ENCODE measurements at places on chromosomes 1 and 21. TPM values are rescaled to one million over a fixed set of nuclear protein-coding genes. Genes with fewer than 3 reads are reported as not detected.

The TSPEAR gene
- total RNA-seq: not detected

The LAD1 gene
- total RNA-seq: not detected

The GBP2 gene
- not detected for total RNA-seq

The LINGO4 gene
- not detected for total RNA-seq

The RHD gene
- total RNA-seq: 0.41 TPM

The TNNI3K gene
- 17.1 TPM for total RNA-seq

The FLAD1 gene
- total RNA-seq: 17.9 TPM

The RAP1GAP gene
- total RNA-seq: 18.8 TPM

GRCh38 chr1:162165528-162165927, 96.0 kb downstream of the NOS1AP start:
- DNase-seq: no peak

- no peak for DNase-seq
Measured at GRCh38 chr1:8862528-8862927, 16.0 kb downstream of the ENO1 start.

GRCh38 chr1:85607126-85607920, 26.8 kb downstream of the CCN1 start:
- no peak for DNase-seq

DNA sequence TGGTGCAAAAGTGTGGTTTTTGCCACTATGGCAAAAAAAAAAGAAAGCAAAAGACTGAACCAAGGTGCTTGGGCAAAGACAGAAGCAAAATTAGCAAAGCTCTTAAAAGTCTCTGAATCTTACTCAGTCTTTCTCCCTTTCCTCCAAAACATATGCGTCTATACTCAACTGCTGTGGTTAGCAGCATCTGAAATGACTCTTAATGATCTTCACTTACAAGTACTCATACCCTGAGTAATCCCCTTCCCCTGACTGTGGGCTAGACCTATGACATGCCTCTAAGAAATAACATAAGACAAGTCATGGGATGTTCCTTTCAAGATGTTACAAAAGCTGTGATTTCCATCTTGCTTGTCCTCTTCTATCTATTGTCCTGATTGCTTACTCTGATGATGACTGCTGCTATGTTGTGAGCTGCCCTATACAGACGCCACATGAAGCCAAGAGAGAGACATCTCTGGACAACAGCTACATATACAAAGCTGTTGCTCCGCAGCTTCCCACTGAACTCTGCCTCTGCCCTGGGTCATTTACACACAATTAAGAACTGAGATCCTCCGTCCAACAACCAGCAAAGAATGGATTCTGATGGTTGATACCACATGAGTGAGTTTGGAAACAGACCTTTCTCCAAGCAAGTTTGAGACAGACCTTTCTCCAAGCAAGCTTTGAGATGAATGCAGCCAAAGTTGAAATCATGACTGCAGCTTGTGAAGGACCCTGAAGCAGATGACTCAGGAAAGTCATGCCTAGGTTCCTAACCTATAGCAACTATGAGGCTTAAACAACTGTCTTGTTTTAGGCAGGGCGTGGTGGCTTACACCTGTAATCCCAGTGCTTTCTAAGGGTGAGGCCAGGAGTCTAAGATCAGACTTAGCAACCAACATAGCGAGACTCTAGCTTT, 55.2 kb downstream of the PUM1 start:
- DNase-seq: no peak

DNA sequence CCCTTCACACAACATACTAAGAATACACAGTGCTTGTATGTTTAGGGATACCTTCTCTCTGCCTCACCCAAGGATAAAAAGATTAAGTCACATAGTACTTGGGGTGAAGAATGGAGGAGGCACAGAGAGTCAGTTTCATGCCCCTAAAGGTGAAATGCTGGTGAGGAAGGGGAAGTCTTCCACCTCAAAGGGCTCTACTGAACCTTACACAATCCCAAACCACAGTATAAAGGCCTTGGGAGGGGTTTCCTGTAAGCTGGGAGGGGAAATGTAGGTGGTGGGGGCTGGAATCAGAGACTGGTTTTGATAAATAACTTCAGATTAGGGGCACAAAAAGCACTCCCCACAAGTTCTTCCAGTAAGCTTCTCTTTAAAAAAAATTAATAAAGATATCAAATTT, 3.5 kb downstream of the MINDY1 start:
- DNase-seq: no peak

GRCh38 chr1:235021815-235022214, 106.8 kb downstream of the TOMM20 start:
- no peak for DNase-seq

DNA sequence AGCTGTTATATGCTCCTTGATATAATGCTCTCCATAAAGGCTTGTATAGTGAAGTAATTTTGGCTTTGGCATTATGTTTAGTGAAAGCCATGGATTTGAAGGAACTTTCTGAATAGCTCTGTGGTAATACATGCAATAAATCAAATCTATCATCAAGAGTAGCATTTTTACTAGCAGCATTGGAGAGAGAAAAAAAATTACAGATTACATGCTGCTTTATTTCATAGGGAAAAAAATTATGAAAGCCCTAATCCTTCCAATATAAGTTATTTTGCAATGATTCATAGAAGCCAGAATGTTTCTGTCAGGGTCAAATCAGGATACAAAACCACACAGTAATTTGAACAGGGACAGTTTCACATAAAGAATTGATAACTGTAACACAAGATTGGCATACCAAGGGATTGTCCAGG, 250.0 kb downstream of the SPATA17 start:
- no peak for DNase-seq

DNA sequence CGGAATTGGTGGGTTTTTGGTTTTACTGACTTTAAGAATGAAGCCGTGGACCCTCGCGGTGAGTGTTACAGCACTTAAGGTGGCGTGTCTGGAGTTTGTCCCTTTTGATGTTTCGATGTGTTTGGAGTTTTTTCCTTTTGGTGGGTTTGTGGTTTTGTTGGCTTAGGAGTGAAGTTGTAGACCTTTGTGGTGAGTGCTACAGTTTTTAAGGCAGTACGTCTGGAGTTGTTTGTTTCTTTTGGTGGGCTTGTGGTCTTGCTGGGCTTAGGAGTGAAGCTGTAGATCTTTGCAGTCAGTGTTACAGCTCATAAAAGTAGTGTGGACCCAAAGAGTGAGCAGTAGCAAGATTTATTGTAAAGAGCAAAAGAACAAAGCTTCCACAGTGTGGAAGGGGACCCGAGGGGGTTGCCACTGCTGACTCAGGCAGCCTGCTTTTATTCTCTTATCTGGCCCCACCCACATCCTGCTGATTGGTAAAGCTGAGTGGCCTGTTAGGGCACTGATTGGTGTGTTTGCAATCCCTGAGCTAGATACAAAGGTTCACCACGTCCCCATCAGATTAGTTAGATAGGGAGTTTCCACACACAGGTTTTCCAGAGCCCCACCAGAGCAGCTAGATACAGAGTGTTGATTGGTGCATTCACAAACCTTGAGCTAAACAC, 20.9 kb downstream of the HENMT1 start:
- DNase-seq: no peak

DNA sequence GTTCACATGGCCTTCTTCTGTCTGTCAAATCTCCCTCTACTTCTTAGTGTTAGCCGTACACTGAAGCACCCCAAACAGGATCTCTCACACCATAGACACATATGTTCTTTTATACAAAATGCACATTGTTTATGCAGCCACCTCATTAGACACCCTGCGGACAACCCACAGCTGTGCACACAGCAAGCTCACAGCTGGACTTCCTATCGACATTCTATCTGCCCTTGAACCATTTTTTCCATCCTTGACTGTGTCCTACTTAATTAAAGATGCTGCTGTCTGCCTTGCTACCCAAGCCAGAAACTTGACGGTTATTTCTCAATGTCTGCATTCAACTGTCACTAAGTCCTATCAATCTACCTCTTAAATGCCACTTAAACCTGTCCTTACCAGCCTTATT, 3.2 kb upstream of the ZBTB21 start:
- DNase-seq: no peak

DNA sequence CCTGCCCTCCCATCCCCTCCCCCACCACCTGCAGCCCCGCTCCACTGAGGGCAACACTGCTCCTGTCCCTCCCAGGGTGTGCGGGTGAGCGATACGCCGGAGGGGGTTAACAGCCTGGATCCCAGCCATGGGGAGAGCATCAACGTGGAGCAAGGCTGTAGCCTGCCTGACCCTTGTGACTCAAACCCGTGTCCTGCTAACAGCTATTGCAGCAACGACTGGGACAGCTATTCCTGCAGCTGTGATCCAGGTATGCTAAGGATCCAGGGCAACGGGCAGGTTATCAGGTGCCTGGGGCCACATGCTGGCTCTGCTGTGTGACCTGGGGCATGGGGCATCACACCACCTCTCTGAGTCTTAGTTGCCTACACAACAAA, 15.0 kb downstream of the CELSR2 start:
- no peak for DNase-seq

DNA sequence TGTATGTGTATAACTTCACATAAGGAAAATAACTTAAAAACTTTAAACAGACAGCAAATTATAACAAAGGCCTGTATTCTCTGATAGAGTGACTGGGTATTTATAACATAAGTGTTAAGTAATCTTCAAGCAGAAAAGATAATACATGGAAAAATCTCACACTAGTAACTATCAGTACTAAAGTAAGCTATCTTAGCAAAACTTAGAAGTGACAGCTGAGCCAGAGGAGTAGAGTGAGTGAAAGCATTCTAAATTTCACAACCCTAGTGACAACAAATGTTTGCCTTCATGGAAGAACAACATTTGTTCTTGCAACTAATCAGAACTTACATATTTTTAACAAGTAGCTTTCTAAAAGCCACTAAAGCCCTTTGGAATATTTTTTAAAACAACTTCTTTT, 74.5 kb upstream of the B3GALT2 start:
- DNase-seq: no peak

DNA sequence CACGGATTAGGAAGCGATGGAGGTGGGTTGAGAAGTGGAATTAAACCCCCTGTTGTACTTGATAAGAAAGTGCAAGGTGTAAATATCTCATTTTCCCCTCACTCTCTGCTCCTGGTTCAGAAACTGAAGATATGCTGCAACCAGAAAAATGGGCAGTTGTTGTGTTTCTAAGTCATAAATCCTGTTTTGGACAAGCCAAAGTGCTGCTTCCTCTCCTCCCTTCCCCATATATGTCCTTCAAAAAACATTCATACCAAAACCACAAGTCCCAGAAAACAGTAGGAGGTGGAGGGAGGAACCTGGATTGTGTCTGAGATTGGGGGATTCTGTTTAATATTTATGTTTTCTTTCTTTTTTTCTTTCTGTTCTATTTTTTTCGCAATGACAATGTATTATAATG, 13.6 kb upstream of the ZNF362 start:
- DNase-seq: no peak

DNA sequence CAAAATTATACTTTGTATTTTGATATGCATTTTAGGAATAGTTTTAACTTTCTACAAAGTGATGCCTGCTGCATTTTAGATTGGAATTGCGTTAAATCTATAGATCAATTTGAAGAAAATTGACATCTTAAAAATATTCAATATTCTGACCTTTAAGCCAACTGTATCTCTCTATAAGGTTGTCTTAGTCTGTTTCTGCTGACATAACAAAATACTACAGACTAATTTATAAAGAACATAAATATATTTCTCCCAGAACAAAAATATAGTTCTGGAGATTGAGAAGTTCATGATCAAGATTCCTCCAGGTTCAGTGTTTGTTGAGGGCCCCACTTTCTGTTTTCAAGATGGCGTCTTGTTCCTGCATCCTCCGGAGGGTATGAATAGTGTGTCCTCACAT, 73.6 kb upstream of the NEGR1 start:
- DNase-seq: no peak

- DNase-seq: no peak
Measured at GRCh38 chr1:159663552-159663951, 50.8 kb downstream of the CRP start.

DNA sequence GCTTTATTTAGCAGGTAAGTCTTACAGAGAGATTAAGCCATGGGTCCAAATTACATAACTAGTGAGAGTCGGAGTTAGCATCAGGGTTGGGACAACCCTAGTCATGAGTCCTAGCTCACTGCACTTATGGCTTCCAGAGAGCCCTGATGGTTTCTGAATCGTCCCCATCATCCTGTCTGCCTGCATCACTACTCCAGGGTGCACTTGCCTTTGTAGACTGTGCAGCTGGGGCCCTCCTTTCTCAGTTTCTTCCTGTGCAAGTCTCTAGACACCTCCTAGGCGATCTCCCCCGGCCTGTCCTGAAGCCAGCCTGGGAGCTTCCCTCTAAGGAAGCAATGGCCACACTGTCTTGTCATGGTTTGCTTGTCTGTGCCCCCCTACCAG, 37.1 kb downstream of the KIAA0040 start:
- no peak for DNase-seq

- DNase-seq: no peak
Measured at GRCh38 chr1:63787875-63788274, 14.1 kb downstream of the ROR1 start.

DNA sequence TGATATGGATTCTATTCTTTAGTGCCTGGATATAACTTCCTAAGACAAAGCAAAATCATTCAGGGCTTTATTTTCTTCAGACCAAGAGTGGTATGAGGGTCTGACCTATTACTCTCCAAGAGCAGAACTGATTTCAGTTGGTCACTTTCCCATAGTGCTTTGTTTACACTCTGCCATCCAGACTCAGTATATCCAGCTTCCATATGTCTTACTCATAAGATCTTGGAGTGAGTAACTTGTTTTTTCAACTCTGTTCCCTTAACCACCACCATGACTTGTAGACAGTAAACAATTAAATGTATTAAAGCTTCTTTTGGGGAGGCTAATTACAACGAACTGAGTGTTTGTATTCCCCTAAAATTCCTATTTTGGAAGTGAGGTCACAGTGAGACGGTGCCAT, 83.4 kb downstream of the USP24 start:
- DNase-seq: no peak

GRCh38 chr1:84771895-84772294, 81.6 kb upstream of the SSX2IP start:
- DNase-seq: no peak

DNA sequence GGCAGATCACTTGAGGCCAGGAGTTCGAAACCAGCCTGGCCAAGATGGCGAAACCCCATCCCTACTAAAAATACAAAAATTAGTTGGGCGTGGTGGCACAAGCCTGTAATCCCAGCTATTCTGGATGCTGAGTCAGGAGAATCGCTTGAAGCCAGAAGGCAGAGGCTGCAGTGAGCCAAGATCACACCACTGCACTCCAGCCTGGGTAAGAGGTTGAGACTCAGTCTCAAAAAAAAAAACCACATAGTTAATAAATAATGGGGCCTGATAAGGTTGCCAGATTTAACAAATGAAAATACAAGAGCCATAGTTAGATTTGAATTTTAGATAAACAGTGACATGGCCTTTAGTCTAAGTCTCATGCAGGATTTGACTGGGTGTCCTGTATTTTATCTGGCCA, 175.7 kb downstream of the ZZZ3 start:
- DNase-seq: no peak

DNA sequence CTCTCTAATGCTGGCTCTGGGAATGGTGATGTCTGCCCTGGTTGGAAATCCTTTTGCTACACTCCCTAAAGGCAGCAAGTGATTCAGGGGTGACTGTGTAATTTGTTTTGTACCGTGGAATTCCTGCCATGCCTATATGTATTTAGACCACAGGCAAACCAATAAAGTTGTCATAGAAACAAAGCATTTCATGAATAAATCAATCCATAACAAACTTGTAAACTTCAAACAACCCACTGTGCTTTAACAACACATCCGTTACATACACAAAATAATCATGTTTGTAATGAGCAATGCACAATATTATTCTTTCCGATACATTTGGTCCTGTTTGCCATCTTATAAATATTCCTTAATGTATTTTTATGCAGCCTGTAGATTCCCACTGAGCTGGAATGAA, 330.3 kb upstream of the SNX7 start:
- DNase-seq: no peak

All from frontal cortex (tissue), 4 donors.